ENCODE measurements at places on chromosomes 6 and 20. TPM values are rescaled to one million over a fixed set of nuclear protein-coding genes. Genes with fewer than 3 reads are reported as not detected.

The USP49 gene
- 1.8 TPM for total RNA-seq

The OR2H1 gene
- not detected for total RNA-seq

The TPBG gene
- 14.6 TPM for total RNA-seq

The RPS10 gene
- 2,312 TPM for total RNA-seq

The EEF1A2 gene
- total RNA-seq: 49.6 TPM

The KIAA0408 gene
- total RNA-seq: 0.11 TPM

The TRAPPC3L gene
- not detected for total RNA-seq

The SYCP2 gene
- total RNA-seq: 1.5 TPM

The CENPB gene
- total RNA-seq: 125 TPM

The DLK2 gene
- 7.1 TPM for total RNA-seq

The TJAP1 gene
- total RNA-seq: 28.4 TPM

The SUMO4 gene
- 0.34 TPM for total RNA-seq

The CST3 gene
- total RNA-seq: 168 TPM

The ZNF334 gene
- total RNA-seq: 4.0 TPM

The HMGCLL1 gene
- total RNA-seq: 0.26 TPM

The PCK1 gene
- 0.04 TPM for total RNA-seq

The TCF21 gene
- total RNA-seq: not detected

The LTB gene
- not detected for total RNA-seq

The DPPA5 gene
- not detected for total RNA-seq

The RHAG gene
- total RNA-seq: not detected

The CDH26 gene
- total RNA-seq: 0.24 TPM

The PI16 gene
- not detected for total RNA-seq

The GLYATL3 gene
- not detected for total RNA-seq

The GTF3C6 gene
- 77.7 TPM for total RNA-seq

The SLC17A5 gene
- total RNA-seq: 3.4 TPM

The CTAGE9 gene
- not detected for total RNA-seq

The SLC32A1 gene
- not detected for total RNA-seq

The ARMC12 gene
- 0.34 TPM for total RNA-seq

The PARD6B gene
- total RNA-seq: 2.4 TPM

The APCDD1L gene
- total RNA-seq: not detected
